ENCODE measurements at places on chromosomes 16 and 17. TPM values are rescaled to one million over a fixed set of nuclear protein-coding genes. Genes with fewer than 3 reads are reported as not detected.

Gene KIF2B
- total RNA-seq = not detected

GRCh38 chr17:65058593-65058992 is 2.1 kb upstream of the GNA13 start:
- DNase-seq = no peak

- DNase-seq = no peak
Measured at GRCh38 chr17:81223762-81224130, 981 bp upstream of the CEP131 start.

DNA sequence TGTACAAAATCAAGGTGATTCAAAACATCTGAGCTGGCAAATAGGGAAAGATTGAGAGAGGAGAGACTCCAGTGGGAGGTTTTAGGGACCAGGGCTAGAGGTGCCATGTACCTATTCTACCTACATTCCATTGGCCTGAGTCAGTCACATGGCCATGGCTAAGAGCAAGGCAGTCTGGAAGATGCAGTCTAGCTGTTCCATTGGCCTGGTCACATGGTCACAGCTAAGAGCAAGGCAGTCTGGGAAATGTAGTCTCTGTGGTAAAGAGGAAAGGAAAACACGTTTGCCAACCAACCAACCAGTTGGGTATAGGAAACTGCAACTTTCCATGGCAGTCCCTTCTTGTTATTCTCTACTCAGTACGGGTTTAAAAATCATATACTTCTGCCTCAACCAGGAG is 369.1 kb downstream of the XYLT1 start:
- DNase-seq = no peak

DNA sequence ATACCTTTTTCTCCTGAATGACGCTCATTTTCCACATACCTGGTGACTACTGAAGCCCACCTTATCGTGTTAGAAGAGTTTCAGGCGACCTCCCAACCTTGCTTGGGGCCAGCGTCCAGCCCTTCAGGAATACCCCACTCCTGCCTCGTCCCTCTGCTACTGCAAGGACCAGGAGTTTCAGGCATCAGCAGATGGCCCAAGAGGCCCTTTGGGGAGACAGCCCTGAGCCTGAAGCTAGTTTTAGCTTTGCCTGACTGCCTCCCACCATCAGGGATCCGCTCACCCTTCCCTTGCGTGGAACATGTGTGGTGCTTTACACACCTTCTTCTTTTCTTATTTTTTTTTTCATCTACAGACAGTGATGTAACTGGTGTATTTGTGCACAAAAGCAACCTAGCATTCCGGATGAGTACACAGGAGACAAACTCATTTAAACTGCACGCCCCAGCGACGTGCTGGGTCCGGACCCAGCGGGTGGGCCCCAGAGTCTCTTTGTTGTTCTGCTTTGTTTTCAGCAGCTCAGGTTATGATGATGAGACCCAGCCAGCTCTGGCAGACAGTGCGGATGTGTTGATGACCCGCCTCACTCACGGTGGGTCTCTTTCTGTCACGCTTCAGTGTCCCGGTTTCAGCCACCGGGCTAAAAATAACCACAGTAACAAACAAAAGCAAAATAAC is 242.4 kb downstream of the C16orf95 start:
- DNase-seq = no peak

DNA sequence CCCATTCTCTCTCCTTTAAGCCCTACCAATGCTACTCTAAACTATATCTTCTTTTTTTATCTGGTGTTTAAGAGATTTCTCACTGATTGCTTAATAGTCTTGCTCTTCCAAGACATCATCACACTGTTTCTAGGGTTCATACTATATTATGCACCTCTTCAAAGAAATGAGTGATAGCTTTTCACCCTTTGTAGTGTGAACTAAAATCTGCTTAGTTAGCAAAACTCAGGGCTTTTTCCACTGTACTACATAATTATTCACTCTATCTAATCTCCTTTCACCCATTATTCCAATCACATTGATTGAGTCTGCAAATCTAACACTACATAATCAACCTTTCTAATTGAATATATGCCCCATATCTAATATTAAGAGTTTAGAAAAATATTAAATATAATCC is 456.0 kb upstream of the SOX9 start:
- no peak for DNase-seq

Gene MEOX1
- total RNA-seq = 0.07 TPM

DNA sequence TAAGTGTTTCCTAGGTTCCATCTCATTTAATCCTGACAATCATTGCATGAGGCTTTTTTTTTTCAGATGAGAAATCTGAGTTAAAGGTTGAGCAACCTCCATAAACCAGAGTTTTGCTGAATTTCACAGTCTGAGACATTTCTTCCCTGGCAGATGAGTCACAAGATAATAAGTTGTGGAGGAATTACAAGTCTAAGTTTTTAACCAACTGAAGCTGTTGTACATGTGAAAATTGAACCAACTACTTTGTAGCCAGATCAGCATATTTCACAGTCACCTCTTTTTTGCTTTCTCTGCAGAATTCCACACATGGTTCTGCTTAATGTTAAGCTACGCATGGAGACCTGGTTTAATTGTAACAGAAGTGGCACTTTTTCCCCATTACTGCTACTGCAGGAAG is 765.6 kb downstream of the CDH11 start:
- DNase-seq = no peak

DNA sequence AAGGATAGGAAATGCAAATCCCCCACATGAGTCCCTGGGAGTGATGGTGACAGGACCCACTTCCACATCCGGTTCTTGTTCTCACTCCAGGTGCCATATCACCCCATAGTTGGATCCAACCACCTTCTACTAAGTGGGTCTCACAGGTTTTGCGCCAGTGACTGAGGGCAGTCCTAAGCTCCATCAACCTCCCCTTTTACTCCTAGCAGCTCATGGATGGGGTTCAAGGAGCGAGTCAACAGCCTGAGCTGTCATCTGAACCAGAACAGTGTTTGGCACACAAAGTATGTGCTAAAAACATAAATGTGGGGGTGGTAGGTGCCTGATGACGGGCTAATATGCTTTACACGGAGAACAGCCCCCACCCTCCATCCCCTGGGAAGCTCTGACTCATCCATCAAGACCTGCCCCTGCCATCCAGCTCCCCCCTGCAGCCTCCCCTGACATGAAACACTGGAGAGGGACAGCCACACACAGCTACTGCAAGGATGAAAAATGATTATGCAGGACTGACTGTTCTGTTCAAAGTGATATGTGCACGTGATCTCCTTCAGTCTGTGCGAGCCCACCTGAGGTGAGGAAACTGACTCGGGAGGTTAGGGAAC is 143.2 kb upstream of the CDH5 start:
- DNase-seq = no peak

Gene INCA1
- total RNA-seq = 0.74 TPM

Gene HBM
- not detected for total RNA-seq

DNA sequence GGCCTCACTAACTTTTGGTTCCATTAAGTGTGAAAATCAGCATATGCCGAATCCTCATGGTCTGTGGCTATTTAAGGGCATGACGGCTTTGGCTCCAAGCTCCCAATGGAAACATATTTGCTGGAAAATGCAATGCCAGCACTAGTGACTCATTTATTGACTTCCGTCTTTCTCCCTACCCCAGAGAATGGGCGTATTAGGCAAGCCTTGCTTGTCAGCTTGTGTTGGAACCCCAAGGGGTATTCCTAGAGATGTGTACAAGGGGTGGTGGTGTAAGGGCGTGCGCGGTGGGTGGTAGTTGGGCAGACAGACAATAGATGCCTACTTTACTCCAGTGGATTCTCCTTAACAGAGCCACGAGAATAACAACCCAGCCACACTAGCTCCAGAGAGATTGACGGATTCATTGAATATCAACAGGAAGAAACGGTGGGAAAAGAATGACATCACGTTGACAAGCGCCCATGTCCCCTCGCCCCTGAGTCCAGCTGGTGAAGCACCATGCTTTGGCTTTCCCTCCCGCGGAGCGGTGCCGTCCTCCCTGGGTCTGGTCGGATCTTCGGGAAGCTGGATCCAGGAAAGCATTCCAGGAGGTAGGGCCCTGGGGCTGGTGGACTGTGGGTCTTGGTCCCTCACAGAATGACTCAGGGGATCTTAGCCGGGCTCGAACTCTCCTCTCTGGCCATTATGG is 10.3 kb downstream of the CD300LB start:
- no peak for DNase-seq

Gene KCNJ18
- not detected for total RNA-seq

- no peak for DNase-seq
Measured at GRCh38 chr17:67570797-67571196, 146.9 kb upstream of the NOL11 start.

DNA sequence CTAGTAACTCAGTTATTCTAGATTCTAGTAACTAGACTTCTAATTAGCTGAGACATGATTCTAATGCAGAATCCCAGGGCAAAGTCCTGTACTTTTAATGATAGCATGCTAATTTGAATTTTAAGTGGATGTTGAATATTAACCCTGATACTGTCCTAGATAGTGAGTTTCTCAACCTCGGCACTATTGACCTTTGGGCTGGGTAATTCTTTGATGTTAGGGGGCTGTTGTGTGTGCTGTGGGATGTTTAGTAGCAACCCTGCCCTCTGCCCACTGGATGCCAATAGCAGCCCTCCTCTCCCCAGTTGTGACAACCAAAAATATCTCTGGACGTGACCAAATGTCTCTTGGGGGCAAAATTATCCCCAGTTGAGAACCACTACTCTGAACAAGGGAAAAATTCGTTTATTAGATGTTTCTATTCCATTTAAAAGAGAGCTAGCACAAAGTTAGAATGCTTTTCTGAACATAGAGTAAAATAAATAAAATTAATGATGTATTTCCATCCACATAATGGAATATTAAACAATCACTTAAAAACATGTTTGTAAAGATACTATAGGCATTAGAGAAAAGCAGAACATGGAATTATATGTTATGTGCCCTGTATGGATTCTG is 30.2 kb downstream of the SALL1 start:
- DNase-seq = no peak

Gene NME1
- 101 TPM for total RNA-seq

GRCh38 chr17:78272181-78272913 is 40.9 kb downstream of the TMEM235 start:
- DNase-seq = no peak

Gene ITGA3
- 85.8 TPM for total RNA-seq

DNA sequence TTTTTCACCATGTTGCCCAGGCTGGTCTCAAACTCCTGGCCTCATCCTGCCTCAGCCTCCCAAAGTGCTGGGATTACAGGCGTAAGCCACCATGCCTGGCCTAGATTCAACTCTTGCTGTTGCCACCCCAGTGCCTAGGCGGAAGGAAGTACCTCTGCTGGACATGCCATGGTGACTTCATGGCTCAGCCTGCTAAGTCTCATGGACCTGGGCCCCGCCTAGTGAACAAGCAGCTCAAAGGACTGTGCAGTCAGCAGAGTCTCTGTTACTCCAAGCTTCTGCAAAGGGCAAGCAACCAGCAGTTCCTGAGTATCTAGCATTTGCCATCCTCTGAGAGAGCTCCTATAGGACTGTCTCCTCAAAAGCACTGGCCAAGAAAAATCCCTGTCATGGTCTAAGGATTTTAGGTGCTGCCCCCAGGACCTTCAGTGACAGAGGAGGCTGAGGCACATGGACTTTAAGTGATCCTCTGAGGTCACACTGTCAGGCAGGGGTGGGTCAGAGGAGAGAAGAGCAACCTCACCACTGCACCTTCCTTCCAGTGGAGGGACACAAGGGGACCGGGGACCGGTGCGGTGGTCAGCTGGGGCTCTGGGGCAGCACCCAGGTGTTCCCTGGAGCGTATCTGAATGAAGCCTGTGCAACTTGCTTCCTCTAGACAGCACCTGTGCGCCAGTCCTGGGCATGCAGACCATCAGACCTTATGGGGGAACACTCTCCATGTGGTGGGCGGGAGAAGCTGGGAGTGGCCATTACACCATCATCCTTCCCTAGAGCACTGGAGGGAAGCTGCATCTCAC is 71.3 kb downstream of the IL21R start:
- peak; percentile 77 for DNase-seq

Gene KRT24
- total RNA-seq = not detected

Gene APRT
- 68.8 TPM for total RNA-seq

- DNase-seq = no peak
Measured at GRCh38 chr16:50025537-50025931, 509 bp downstream of the CNEP1R1 start.

Gene KCNH4
- total RNA-seq = not detected

Gene DNAH3
- total RNA-seq = not detected

Gene CES3
- 0.13 TPM for total RNA-seq

- DNase-seq = no peak
Measured at GRCh38 chr16:27154705-27155521, 48.4 kb upstream of the KDM8 start.

Data from chondrocyte (in vitro differentiated cells).